Glutamatergic neuron (in vitro differentiated cells): ENCODE measurements at places on chromosomes 12 and 14.

DNA sequence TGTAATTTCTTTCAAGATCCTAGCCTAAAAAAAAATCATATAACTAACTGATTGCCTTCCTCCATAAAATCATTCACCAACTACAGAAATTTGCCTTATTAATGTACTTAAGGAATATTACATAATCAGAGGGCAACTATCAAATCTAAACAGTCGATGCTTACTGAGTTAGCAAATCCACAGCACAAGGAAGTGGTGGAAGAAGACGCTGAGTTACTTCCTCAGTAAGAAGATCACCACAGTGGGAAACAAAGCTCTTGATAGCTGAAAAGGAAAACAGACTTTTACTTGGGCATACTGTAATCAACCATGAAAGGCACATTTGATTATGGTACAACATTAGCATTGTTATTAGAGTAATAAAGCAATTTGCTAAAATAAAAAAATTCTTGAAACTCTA lies 48.7 kb downstream of the HEATR5A start:
- H3K27ac ChIP-seq = no peak overlapping the region
- H3K36me3 ChIP-seq = no peaks in the 10 kb centered on the region
- H3K27me3 ChIP-seq = no peaks in the 10 kb centered on the region

DNA sequence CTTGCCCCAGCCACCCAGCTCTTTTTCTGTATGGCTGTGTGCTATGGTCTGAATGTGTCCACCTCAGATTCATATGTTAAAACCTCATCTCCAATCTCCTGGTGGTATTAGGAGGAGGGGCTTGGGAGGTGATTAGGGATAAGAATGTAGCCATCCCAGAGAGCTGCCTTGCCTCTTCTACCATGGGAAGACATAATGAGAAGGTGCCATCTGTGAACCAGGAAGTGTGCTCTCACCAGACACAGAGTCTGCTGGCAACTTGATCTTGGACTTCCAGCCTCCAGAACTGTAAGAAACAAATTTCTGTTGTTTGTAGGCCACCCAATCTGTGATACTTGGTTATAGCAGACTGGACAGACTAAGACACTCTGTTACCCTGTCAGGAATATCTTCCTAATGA lies 22.8 kb upstream of the JPH4 start:
- no peak overlapping the region for H3K27ac ChIP-seq
- no peaks in the 10 kb centered on the region for H3K27me3 ChIP-seq
- no peak for DNase-seq
- no peak overlapping the region for H3K4me3 ChIP-seq

DNA sequence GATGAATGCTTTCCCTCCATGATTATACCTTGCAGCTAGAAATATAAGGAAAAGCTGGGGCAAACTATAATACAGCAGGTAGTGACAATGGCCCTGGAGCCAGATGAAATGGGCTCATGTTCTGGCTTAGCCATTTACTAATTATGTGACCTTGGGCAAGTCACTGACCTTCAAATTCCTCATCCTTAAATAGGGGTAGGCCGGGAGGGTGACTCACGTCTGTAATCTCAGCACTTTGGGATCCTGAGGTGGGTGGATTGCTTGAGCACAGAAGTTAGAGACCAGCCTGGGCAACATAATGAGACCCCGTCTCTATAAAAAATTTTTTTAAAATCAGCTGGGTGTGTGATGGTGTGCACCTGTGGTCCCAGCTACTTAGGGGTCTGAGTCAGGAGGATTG lies 155.4 kb downstream of the C12orf75 start:
- no peaks in the 10 kb centered on the region for H3K4me1 ChIP-seq
- no peaks in the 10 kb centered on the region for H3K27me3 ChIP-seq
- H3K4me3 ChIP-seq = no peak overlapping the region
- H3K36me3 ChIP-seq = peaks cover 9% of the 10 kb centered on the region
- H3K27ac ChIP-seq = no peak overlapping the region

- DNase-seq = no peak
- no peaks in the 10 kb centered on the region for H3K27me3 ChIP-seq
These were observed 249.2 kb downstream of the NELL2 start for GRCh38 chr12:44626883-44627282.

DNA sequence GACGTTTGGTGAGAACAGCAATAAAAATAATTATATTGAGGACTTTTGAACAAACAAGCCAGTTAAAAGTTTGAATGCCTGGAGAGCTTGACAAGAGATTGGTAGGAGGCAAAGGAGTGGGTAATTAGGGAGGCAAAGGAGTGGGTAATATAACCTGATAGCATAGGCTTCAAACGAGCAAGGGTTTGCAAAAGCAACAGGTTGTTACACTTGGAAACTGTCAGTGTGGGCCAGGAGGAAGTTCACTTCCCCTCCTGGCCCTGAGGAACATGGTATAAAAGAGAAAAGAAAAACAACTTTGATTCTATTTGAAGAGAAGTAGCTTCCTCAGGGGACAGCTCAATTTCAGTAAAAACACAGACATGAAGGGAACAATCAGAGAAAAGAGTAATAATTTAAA lies 121.7 kb downstream of the CCER1 start:
- DNase-seq = no peak
- H3K27ac ChIP-seq = no peak overlapping the region
- H3K27me3 ChIP-seq = no peaks in the 10 kb centered on the region
- H3K4me3 ChIP-seq = no peak overlapping the region
- H3K36me3 ChIP-seq = no peaks in the 10 kb centered on the region
- no peaks in the 10 kb centered on the region for H3K4me1 ChIP-seq

- H3K4me1 ChIP-seq = peaks cover 7% of the 10 kb centered on the region
- H3K27me3 ChIP-seq = no peaks in the 10 kb centered on the region
- H3K36me3 ChIP-seq = no peaks in the 10 kb centered on the region
- no peak overlapping the region for H3K4me3 ChIP-seq
- no peak for DNase-seq
- no peak overlapping the region for H3K27ac ChIP-seq
These were observed 71.1 kb downstream of the AVPR1A start for GRCh38 chr12:63079791-63080502.

DNA sequence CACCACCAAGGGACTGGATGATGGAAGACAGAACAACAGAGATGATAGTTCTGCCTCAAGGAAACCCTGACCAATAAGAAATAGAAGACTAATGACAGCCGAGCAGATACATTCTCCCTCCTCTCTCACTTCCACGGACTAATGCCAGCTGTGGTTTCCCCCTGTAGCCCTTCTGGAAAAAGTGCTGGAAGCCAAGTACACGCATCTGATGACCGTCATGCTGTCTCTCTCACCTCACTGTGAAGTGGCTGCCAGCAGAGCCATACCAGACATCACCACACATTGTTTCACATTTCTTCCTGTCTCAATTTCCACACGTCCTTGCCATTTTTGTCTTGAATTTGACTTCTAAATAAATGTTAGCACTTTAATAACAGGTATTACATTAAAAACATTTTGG lies 2.9 kb downstream of the TAS2R43 start:
- no peaks in the 10 kb centered on the region for H3K27me3 ChIP-seq
- no peak overlapping the region for H3K27ac ChIP-seq
- H3K4me3 ChIP-seq = no peak overlapping the region
- H3K36me3 ChIP-seq = peaks cover under 1% of the 10 kb centered on the region
- DNase-seq = no peak

DNA sequence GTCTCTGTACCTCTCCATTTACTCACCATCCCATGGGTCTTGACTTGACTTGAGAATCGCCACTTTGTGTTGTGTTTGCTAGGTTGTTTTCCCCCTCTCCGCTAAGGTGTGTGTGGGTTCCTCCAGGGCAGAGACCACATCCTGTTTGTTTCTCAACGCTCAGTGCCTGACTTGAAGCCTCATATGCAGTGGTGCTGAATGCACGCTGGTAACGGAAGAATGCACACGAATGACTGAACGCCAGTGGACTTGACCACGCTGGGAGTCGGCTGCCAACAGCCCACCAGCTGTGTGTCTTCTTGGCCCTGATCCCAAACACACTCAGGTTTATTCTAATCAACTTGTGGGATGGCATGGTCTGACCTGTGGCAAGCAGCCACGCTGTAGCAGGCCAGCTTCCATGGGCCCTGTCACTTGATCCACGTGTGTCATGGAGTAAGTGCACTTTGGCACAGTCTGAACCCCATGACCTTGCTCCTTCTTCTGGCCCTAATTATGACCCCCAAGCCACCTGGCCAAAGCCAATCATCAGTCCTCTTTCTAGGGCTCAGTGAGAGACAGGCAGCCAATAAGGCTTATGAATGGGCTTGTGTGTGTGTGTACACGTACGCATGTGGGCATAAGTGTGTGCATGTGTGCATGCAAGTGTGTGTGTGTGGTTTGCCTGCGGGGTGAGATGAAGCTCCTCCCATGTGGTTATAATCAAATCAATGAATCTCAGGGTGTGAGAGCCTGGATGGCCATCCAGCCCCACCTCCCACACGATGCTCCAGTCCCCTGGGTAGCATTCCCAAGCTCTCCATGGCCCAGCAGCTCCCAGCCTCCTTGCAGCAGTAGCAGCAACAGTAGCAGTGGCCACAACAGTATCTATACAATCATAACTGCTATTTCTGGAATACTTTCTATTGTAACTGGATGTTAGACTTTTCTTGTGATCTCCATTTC lies 6.4 kb upstream of the TC2N start:
- H3K4me3 ChIP-seq = no peak overlapping the region
- no peaks in the 10 kb centered on the region for H3K36me3 ChIP-seq
- H3K4me1 ChIP-seq = no peaks in the 10 kb centered on the region
- H3K27me3 ChIP-seq = peaks cover 2% of the 10 kb centered on the region
- no peak overlapping the region for H3K27ac ChIP-seq
- no peak for DNase-seq

DNA sequence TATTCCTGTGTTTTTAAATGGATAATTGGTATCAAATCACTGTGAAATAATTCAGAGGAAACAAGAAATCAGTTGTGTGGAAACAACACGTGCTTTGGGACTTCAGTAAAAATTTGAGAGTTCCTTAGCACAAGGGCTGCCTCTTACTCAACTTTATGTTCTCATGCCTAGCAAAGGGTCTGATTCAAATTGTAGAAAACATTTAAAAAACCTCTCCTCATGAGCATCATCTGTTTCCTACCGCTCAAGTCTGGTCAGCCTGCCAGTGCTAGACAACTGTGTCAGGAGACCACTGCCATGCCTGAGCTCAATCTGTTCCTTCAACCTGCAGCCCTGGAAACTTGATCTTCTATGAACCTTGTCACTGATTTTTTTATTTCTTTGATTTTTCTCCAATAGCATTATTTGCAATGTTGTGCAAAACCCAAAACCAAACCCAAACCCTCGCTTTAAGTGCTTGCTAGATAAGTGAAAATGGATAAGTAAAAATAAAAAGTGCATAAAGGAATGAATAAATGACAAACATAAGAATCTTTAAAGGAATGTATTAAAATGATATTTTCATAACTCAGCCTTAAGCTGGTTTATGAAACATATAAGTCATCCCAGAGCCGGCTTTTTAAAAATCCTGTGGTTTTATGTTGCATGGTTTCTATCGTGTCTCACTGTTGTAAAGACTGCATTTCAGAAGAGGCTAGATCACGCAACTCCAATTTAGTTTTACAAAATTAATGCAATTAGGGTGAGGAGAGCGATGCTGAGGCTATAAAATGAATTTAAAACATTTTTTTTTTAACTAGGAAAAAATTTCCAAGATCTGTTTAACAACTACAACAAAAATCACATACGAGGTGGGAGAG lies 361.2 kb upstream of the PDE3A start:
- peaks cover 6% of the 10 kb centered on the region for H3K4me1 ChIP-seq
- DNase-seq = no peak
- peaks cover 4% of the 10 kb centered on the region for H3K36me3 ChIP-seq

DNA sequence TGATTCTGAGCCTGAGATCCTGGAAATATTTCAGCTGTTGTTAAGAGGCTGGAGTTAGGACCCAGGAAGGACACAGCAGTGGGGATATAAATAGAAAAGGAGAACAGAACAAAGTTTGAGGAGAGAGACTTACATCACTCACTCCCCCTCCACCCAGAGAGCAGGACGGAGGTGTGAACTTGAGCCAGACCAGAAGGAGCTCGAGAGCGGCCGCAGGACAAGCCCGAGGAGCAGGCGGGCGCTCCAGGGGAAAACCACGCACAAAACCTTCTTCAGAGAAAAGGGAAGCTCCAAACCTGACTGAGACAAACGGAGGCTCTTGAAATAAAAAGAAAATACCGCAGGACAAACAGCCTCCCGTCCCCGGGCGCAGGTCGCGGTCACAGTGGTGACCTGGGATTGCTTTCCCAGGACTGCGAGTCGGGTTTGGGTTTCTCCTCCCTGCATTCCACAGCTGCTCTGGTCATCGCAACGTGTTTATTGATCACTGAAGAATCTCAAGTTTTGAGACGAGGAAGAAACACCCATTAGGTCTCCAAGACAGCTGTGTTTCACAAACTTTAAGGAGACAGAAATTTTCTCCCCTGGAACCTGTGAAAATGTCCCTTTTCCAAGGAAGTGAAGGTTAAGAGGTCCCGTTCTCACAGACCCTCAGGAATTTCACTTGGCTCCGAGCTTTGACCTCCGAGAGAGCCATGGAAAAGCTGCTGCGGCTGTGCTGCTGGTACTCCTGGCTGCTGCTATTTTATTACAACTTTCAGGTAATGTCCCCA lies at the start of gene ADGRD1:
Gene ADGRD1, plus strand, starts transcription at position 137 of the 773 bp plus-strand sequence. Its CDS starts 559 bp downstream, at position 696.
- H3K4me1 ChIP-seq = peaks cover 7% of the 10 kb centered on the region
- peaks cover 3% of the 10 kb centered on the region for H3K27me3 ChIP-seq
- H3K4me3 ChIP-seq = no peak within 1 kb of the TSS
- H3K27ac ChIP-seq = no peak within 1 kb of the TSS
- peaks cover 8% of the 10 kb centered on the region for H3K36me3 ChIP-seq

- peaks cover 4% of the 10 kb centered on the region for H3K36me3 ChIP-seq
- no peak overlapping the region for H3K27ac ChIP-seq
- H3K4me1 ChIP-seq = peaks cover 4% of the 10 kb centered on the region
- no peak for DNase-seq
- H3K4me3 ChIP-seq = no peak overlapping the region
These were observed 60.8 kb downstream of the NDUFA12 start for GRCh38 chr12:94942663-94943062.

DNA sequence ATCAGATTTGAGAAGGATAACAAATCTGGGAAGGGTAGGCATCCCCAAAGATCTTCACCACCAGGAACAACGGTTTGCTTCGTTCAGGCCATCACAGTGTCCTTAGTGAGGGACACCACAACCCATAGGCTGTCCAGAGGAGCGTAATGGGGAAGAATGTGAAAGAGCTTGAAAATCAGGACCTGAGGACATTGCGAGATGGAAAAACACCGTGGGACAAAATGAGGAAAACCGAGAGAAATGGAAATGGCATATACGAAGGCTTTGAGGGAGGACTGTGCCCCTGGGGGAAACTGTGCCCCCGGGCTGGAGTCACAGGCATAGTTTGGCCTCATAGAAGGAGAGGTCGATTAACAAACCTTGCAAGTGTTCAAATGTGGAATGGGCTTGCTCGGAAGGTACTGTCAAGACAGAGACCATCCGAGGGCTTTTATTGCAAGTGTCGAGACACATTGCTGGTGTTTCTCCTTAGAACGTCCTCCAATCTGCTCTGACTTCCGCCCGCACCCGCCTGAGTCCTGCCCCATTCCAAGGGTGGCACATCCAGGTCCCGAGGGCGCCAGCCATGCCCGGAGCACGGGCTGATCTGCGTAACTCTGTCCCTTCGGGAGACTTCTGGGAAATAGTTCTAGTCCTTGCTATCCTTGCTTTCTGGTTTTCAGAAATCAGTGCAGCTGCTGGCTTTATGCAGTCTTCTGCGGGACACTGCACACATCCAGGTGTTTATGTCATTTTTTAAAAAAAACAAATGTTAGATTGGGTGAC lies 885 bp upstream of the PALS1 start:
- H3K27me3 ChIP-seq = peaks cover 4% of the 10 kb centered on the region
- H3K27ac ChIP-seq = peak overlapping the region; percentile 36
- no peaks in the 10 kb centered on the region for H3K4me1 ChIP-seq
- DNase-seq = no peak
- peak overlapping the region; percentile 83 for H3K4me3 ChIP-seq
- no peaks in the 10 kb centered on the region for H3K36me3 ChIP-seq
